ENCODE measurements at places on chromosomes 4 and X.
A peak's percentile ranks its signal among the peaks of the same experiment; 100 is the strongest.

- H3K27ac ChIP-seq = no peak overlapping the region
- H3K4me1 ChIP-seq = peaks cover 6% of the 10 kb centered on the region
- H3K36me3 ChIP-seq = no peaks in the 10 kb centered on the region
- peak; percentile 79 for DNase-seq
- no peak overlapping the region for H3K4me3 ChIP-seq
- no peaks in the 10 kb centered on the region for H3K27me3 ChIP-seq
Observed at GRCh38 chr4:110119880-110120279, 78.5 kb downstream of the ELOVL6 start.

GRCh38 chrX:130330706-130331105 lies 9.0 kb upstream of the SLC25A14 start:
- H3K27ac ChIP-seq = no peak overlapping the region
- peak; percentile 36 for DNase-seq
- no peaks in the 10 kb centered on the region for H3K36me3 ChIP-seq
- H3K27me3 ChIP-seq = no peaks in the 10 kb centered on the region
- H3K4me1 ChIP-seq = peaks cover 3% of the 10 kb centered on the region

DNA sequence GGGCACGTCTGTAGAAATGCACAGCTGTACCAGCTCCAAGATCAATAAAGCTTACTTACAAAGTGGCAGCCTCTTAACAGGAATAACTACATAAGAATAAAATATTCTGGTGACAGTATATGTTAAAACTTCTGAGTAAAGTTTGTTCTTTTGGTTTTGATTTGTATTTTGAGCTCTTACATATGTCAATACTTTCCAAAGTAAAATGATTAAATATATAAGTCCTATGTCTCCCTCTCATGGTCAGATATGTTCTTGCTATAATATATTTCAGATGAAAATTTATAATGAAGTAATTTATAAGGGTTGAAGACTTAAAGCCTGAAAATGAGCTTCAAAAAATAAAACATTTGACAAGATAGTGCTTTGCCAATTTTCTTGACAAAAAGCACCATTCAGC lies 254.4 kb downstream of the NPFFR2 start:
- peak; percentile 26 for DNase-seq
- H3K27me3 ChIP-seq = no peaks in the 10 kb centered on the region
- H3K27ac ChIP-seq = no peak overlapping the region
- no peaks in the 10 kb centered on the region for H3K36me3 ChIP-seq

GRCh38 chr4:107299646-107300045 lies 263.5 kb upstream of the DKK2 start:
- no peaks in the 10 kb centered on the region for H3K36me3 ChIP-seq
- H3K27me3 ChIP-seq = no peaks in the 10 kb centered on the region
- no peak overlapping the region for H3K4me3 ChIP-seq
- peak; percentile 79 for DNase-seq
- H3K4me1 ChIP-seq = peaks cover 2% of the 10 kb centered on the region
- H3K27ac ChIP-seq = no peak overlapping the region

DNA sequence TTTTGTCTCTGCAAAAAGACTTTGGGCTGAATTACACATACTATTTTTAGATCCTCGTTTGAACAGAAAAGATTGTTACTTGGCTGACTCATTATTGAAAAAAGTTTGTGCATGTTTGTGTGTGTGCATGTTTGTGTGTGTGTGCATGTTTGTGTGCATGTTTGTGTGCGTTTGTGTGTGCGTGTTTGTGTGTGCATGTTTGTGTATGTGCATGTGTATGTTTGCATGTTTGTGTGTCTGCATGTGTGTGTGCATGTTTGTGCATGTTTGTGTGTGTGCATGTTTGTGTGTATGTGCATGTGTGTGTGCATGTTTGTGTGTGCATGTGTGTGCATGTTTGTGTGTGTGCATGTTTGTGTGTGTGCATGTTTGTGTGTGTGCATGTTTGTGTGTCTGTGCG lies 201.1 kb upstream of the FAT1 start:
- no peak overlapping the region for H3K4me3 ChIP-seq
- H3K36me3 ChIP-seq = no peaks in the 10 kb centered on the region
- H3K4me1 ChIP-seq = peaks cover 3% of the 10 kb centered on the region
- no peak for DNase-seq

DNA sequence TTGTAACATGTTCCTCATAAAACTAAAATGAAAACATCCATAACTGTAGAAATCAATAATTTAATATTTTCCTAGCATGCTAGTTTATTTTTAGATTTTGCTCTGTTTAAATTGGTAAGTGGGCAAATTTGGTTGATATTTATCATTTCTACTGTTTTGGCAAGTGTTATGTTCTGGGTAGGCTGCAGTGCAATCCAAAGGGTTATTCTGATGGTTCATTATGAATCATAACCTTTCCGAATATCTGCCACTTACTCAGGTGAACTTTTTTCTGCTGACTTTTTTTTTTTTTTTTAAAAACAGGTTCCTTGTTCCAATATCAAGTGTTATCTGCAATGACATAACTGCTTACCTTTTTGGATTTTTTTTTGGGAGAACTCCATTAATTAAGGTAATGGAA lies 52.0 kb downstream of the CDS1 start:
- no peaks in the 10 kb centered on the region for H3K4me1 ChIP-seq
- no peaks in the 10 kb centered on the region for H3K27me3 ChIP-seq
- DNase-seq = no peak

DNA sequence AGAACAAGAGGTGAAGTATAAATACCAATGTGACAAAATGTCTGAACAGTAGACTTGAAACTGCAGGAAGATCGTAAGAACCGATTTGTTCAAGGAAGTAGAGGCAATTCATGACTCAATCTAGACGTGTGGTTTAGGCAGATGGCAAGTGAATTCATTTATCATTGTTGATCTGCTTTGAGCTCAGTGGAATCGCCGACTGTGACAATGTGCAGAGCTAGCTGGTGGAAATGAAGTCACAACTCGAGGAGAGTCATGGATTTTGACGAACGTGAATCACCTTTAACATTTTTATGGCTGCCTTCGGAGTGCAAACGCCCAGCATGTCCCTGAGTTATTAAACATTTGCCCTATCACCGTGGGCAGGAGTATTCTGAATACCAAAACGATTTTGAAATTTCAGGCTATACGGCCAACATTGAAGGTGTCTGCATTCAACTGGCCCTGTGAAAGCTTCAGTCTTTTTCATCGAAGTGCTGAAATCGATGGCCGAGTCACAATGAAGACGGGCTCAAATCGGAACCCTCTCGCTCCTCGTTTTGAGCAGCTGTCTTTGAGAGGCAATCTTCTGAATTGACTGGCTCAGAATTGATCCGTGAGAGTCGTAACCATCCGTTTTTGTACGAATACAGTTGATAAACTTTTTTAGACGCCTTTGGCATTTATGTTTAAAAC lies 689 bp upstream of the OGT start:
- no peaks in the 10 kb centered on the region for H3K27me3 ChIP-seq
- H3K4me3 ChIP-seq = peak overlapping the region; percentile 95
- H3K4me1 ChIP-seq = peaks cover 5% of the 10 kb centered on the region

GRCh38 chrX:112571388-112571787 lies 108.3 kb downstream of the LHFPL1 start:
- DNase-seq = no peak
- H3K4me1 ChIP-seq = no peaks in the 10 kb centered on the region
- no peaks in the 10 kb centered on the region for H3K27me3 ChIP-seq
- H3K36me3 ChIP-seq = no peaks in the 10 kb centered on the region
- no peak overlapping the region for H3K4me3 ChIP-seq

GRCh38 chr4:15677507-15677988 lies 4.1 kb upstream of the FAM200B start:
- no peaks in the 10 kb centered on the region for H3K36me3 ChIP-seq
- no peaks in the 10 kb centered on the region for H3K27me3 ChIP-seq
- DNase-seq = peak; percentile 71
- H3K4me3 ChIP-seq = peak overlapping the region; percentile 22

GRCh38 chr4:185502386-185502785 lies 30.9 kb upstream of the CCDC110 start:
- no peak overlapping the region for H3K4me3 ChIP-seq
- DNase-seq = no peak
- H3K27ac ChIP-seq = no peak overlapping the region
- H3K36me3 ChIP-seq = no peaks in the 10 kb centered on the region
- no peaks in the 10 kb centered on the region for H3K4me1 ChIP-seq

- no peaks in the 10 kb centered on the region for H3K36me3 ChIP-seq
- no peaks in the 10 kb centered on the region for H3K4me1 ChIP-seq
- no peaks in the 10 kb centered on the region for H3K27me3 ChIP-seq
- no peak overlapping the region for H3K27ac ChIP-seq
Observed at GRCh38 chrX:43559644-43560043, 96.5 kb upstream of the MAOA start.

DNA sequence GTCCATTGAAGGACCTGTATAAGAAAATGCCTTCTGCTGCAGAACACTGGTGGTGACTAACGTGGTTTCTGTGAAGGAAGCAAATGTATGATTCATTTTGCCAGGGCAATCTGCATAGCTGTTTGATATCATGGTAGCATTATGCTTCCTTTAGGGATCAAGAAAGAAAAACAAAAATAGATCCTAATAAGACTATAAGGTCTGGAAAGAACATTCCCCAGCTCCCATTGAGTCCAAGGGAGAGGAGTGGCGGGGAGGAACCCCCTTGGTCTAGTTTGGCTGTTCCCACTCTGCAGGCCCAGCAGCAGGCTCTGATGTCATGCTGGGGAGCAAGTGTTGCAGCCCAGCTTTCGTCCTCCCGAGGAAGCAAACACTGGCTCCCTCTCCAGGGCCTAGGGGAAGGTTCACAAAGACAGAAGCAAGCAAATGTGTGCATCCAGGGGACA lies 154.5 kb upstream of the GALNT7 start:
- no peaks in the 10 kb centered on the region for H3K36me3 ChIP-seq

DNA sequence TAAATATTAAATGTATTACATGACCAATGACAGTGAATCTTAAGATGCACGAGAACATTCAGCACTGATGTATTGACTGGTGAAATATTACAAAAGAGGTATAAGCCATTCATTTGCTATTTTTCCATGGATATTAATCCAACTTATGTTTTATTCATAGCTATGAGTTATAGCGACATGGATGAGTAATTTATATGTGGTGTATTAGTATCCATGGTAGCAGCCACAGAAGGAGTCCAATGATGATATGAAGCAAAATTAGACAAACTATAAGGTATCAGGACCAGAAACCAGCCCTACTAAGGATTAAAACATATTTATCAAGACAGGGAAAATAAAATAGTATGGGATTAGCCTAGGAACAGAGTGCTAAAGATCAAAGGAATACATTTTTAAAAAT lies 50.7 kb downstream of the THAP9 start:
- peaks cover under 1% of the 10 kb centered on the region for H3K36me3 ChIP-seq
- peak; percentile 16 for DNase-seq
- no peaks in the 10 kb centered on the region for H3K27me3 ChIP-seq
- H3K4me1 ChIP-seq = peaks cover 3% of the 10 kb centered on the region

- no peaks in the 10 kb centered on the region for H3K36me3 ChIP-seq
- no peaks in the 10 kb centered on the region for H3K4me1 ChIP-seq
- H3K27ac ChIP-seq = no peak overlapping the region
- no peak overlapping the region for H3K4me3 ChIP-seq
- no peak for DNase-seq
Observed at GRCh38 chrX:9183481-9183880, 149.6 kb upstream of the FAM9B start.

DNA sequence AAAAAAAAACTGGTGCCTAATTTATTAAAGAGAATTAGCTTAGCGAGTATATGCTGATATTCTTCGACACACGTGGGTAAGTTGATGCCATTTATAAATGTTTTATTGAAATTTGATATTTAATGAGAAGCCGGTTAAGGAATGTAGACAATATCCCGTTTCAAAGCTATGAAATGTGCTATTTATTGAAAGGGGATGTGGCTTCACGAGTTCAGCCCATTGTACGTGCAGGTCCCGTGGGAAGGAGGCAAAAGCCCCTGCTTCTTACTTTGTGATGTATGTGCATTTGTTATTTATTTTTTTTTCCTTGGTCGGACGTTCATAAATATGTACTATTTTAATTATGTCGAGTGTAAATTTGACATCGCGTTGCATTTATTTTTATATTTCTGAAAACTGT lies 20.2 kb downstream of the SHOX start:
- no peak overlapping the region for H3K27ac ChIP-seq
- H3K27me3 ChIP-seq = no peaks in the 10 kb centered on the region
- H3K36me3 ChIP-seq = no peaks in the 10 kb centered on the region
- no peak overlapping the region for H3K4me3 ChIP-seq
- no peak for DNase-seq

- no peaks in the 10 kb centered on the region for H3K36me3 ChIP-seq
- H3K27ac ChIP-seq = no peak overlapping the region
- no peaks in the 10 kb centered on the region for H3K4me1 ChIP-seq
- no peaks in the 10 kb centered on the region for H3K27me3 ChIP-seq
- H3K4me3 ChIP-seq = no peak overlapping the region
Observed at GRCh38 chrX:88244066-88244465, 503.0 kb upstream of the CPXCR1 start.

DNA sequence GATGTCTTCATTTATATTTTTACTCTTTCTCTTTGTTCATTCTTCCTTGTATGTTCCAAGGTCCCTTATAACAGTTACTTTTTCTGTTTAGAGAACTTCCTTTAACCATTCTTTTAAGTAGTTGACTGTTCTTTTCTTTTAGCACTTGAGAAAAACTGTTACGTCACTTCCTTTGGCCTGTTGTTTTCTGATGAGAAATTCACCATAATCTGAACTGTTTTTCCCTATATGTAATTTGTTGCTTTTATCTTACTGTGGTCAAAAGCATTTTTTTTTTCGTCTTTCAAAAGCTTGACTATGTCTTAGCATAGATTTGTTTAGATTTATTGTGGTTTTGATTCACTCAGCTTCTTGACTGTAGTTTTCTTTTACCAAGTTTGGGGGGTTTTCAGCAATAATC lies 1660.3 kb upstream of the PCDH10 start:
- H3K4me1 ChIP-seq = no peaks in the 10 kb centered on the region
- H3K4me3 ChIP-seq = no peak overlapping the region
- no peaks in the 10 kb centered on the region for H3K27me3 ChIP-seq
- no peaks in the 10 kb centered on the region for H3K36me3 ChIP-seq
- H3K27ac ChIP-seq = no peak overlapping the region

- H3K4me3 ChIP-seq = no peak overlapping the region
- H3K27ac ChIP-seq = no peak overlapping the region
- no peaks in the 10 kb centered on the region for H3K27me3 ChIP-seq
- no peaks in the 10 kb centered on the region for H3K36me3 ChIP-seq
Observed at GRCh38 chr4:184785813-184786212, 40.0 kb downstream of the ACSL1 start.
